ENCODE measurements at places on chromosomes 4 and X.

DNA sequence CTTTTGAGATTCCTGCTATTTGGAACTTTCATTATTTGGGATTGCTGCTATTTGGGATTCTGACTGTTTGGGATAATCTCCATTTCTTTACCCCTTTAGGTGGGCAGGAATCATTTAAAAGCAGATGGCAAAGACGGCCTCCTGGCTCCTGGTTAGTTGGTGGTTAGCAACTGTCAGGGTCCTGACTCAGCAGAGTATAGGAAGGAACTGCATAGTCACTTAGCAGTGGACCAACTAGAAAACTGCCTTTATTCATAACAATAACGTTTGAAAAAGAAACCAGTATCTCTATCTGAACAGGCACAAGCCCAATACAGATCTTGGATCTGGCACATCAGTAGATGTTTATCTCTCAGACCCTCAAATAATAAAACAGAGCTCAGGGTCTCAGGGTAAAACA lies 469.7 kb upstream of the FGF16 start:
- no peak for DNase-seq

- peak; percentile 1 for DNase-seq
Measured at GRCh38 chr4:187606581-187606980, 389.0 kb upstream of the ZFP42 start.

- no peak for DNase-seq
Measured at GRCh38 chrX:68929332-68930150, 100.7 kb downstream of the EFNB1 start.

DNA sequence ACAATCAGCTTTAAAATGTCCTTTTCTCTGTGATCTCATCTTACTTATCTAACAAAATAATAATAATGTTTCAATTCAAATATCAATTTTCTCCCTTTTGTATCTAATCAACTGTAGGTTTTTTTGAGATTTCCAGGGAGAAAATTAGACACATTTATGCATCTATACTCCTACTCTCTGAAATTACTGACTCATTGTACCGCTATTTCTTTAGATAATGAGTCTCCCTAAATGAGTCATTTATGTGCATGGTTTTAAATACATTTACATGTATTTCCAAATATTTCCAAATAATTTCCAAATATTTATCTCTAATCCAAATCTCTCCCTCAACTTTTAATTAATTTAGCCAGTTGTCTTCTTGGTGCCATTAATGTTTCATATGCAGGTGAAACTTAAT lies 621.0 kb downstream of the TECRL start:
- DNase-seq, result no peak

DNA sequence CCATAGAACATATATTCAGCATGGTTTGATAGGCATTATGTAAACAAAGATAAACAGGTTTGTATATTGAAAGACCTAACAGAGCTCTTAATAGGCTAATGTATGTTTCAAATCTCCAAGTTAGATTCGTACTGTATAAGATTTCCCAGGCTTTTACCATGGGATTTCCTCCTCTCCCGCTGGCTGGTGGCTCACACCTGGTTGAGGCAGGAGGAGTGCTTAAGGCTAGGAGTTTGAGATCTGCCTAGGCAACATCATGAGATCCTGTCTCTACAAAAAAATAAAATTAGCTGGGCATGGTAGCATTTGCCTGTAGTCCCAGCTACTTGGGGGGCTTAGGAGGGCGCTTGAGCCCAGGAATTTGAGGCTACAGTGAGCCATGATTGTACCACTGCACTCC lies 5.4 kb downstream of the CPE start:
- no peak for DNase-seq

DNA sequence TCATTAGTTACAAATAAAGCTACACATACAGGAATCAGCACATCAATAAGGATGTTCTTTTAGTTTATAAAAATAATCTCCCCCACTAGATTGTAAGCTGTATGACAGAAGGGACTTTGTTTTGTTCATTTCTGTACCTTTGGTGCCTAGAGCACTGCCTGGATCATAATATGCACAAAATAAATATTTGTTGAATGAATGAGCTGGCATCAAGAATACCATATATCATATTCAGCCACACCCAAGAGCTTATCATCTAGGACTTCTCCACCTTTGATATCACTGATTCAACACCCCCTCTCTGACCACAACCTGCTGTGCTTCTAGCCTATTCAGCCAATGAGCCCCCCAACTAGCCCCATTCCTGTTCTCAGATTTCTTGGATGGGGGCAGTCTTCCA lies 10.6 kb downstream of the SYTL4 start:
- DNase-seq, result no peak

GRCh38 chr4:23070848-23071570 lies 378.3 kb downstream of the GBA3 start:
- DNase-seq, result no peak

- DNase-seq, result no peak
Measured at GRCh38 chrX:144494074-144494473, 610.2 kb downstream of the UBE2NL start.

GRCh38 chrX:149527705-149528104 lies 13.1 kb upstream of the EOLA1 start:
- DNase-seq, result no peak

GRCh38 chr4:5142726-5143125 lies 91.4 kb downstream of the STK32B start:
- DNase-seq, result no peak

- DNase-seq, result no peak
Measured at GRCh38 chr4:142150483-142150882, 514.1 kb downstream of the IL15 start.

DNA sequence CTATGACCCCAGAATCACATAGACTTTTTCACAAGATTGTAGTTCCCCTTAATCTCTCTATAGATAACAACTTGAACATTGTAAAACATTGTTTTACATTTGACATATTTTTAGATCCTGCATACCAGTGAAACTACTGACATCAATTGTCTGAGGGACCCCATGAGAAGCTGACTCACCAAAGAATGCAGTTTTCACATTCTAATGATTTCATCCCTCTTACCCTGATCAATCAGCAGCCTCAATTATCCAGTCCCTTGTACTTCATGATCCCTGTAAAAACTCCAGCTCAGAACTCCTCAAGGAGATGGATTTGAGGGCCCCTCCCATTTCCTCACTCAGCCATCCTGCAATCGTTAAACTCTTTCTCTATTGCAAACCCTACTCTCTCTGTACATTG lies 411.0 kb upstream of the NDST3 start:
- DNase-seq, result no peak

DNA sequence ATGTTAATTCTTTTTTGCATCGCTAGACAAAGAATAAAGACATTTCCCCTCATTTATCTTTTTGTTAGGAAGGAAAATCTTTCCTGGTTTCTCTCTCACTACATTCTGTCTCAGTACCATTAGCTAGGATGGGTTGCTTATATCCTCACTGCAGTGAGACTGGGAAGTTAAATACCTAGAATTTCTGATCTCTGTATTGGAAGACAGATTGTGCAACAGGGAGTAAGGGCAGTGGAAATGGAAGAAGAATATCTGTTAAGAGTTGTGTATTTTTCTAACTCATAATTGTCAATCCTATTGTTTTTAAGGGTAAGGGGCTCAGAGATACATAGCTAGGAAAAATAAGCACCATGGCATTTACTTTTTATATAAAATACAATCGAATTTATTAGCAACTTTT lies 19.6 kb downstream of the PTPN13 start:
- DNase-seq, result no peak

GRCh38 chrX:110125446-110126162 lies 122.7 kb downstream of the TMEM164 start:
- DNase-seq, result no peak

GRCh38 chr4:52783069-52783468 lies 31.8 kb upstream of the ERVMER34-1 start:
- no peak for DNase-seq

- no peak for DNase-seq
Measured at GRCh38 chr4:30822911-30823551, 102.9 kb downstream of the PCDH7 start.

- DNase-seq, result no peak
Measured at GRCh38 chr4:173546776-173547175, 16.7 kb upstream of the HAND2 start.

- no peak for DNase-seq
Measured at GRCh38 chrX:3448563-3448962, 102.1 kb upstream of the MXRA5 start.

DNA sequence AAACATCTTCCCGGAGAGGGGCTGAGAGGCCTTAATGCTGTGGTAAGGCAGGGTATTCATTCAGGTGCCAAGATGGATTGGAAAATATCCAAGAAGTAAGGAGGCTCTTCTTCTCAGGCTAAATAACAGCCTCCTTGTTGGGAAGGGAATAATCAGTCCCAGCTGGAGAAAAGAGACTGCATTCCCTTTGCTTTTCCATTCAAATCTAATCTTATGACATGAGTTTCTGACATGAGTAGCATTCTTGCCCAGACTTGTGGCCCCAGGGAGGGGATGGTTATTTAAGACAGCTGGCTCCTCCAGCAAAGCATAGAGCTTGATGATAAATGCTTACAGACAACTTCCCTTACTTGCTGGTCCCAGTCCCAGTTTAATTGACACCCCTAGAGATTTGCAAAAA lies 98.3 kb downstream of the DCLK2 start:
- DNase-seq, result no peak

DNA sequence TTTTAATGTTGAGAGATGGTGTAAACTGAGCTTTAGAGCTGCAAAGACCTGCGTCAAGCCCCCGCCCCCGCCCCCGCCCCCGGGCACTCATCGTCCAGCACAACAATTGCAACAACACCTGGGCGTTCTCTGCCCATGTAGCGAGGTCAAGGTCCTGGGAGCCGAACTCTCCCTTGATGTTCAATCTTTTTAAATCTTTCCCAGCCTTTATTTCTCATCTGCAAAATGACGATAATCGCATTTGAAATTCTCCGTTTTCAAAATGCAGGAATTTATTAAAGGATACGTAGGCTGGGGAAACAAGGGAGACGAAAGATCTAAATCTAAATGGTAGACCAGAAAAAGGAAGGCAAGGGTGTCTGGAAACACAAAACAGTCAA lies 648 bp upstream of the MSMO1 start:
- no peak for DNase-seq

GRCh38 chr4:47719576-47719975 lies 118.3 kb downstream of the CORIN start:
- DNase-seq, result no peak

GRCh38 chrX:15349046-15349445 lies 13.7 kb upstream of the PIGA start:
- no peak for DNase-seq

DNA sequence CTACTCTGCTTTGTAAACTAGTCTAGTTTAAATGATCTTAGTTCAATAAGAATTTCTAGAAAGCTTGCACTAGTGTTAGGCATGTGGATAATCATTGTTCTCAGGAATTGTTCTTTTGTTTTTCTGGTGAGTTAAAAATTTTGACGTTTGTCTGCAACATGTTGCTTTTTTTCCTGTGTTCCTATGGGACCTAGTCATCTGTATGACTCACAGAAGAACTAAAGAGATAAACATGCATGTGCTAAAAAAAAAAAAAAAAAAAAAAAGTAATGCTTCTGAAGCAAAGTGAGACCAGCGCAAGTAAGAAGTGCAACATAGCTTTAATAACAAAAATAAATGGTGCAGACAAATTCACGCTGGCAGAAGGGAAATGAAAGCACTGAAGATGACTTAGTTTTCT lies 471.2 kb downstream of the IQCM start:
- no peak for DNase-seq

DNA sequence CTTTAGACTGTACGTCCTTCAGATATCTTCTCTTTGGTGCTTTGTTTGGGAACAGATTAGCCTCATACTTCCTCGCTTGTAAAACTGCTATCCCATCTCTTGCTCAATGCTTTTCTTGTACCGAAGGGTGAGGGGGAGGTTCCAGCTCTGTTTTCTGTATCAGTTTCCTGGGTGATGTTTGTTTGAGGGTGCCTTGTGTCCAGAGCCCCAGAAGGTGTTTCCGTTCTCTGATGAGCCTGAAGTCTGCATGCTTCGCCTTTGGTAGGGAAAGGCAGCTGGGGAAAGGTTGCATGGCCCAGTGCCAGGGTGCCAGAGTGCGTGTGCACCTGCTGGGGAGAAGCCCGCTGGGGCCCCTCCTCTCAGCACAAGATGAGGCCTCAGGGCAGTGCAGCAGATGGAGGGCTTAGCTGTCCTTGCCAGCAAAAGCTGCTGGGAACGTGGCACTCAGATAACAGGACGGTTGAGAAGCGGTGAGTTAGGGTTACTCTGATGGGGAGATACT lies 73.7 kb downstream of the TBL1X start:
- no peak for DNase-seq

DNA sequence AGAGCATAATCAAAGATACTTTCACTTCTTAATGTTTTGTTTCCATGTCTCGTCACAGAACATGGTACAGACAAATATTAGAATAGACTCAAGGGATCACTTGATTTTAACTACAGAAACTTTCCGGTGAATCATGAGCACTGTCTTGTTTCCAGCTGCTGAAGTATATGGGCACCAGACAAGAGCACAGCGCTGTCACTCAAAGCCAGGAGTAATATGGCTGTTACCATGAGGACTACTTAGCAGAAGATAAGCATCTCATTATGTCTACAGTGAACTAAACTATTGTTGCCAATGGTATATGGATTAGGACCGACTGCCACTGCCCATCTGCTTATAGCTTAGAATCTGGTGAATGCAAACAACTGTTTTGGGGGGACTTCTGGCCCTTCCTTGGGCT lies 34.3 kb downstream of the MECP2 start:
- DNase-seq, result no peak

DNA sequence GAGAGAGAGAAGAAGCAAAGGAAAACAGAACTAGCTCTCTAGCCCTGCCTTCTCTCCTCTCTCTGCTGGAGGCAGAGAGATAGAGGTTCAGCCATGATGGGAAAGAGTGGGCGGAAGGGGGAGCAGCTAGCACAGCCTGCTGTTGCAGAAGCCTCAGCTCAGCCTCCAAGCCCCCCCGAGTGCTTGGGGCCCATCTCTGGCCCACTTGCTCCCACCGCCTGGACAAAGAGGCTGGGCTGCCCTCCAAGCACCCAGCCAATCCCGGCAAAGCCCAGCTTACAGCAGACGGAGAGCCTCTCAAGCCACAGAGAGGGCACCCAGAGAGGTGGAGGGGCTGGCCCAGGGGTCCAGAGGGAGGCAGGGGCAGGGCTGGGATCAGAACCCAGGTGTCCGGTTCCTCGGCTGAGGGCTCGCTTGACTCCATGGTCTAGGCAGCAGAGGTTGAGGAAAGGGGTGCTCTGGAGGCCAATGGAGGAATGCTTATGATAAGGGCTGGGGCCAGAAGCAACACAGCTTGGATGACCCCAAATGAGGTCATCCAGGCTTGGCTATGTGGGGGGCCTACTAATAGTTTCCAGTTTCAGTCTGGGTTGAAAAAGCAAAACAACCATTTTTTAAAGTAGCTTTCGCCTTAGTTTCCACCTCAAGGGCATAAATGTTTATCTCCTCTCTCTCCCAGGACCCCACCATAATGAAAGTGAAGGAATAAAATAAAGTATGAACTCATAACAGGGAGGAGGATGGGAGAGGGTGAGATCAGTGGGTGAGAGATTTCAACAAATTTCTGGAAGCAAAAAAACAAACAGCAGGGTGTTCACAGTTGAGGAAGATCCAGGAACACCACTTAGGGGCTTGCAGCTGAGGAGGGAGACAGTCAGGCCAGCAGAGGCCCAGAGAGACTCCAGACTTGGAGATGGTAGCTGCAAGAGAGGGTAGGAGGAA lies 24.9 kb upstream of the IQSEC2 start:
- no peak for DNase-seq

- DNase-seq, result peak; percentile 39
Measured at GRCh38 chrX:19805046-19805690, 82.2 kb downstream of the SH3KBP1 start.

GRCh38 chrX:115650449-115650848 lies 89.5 kb downstream of the PLS3 start:
- no peak for DNase-seq

- no peak for DNase-seq
Measured at GRCh38 chr4:14596904-14597303, 405.4 kb upstream of the CPEB2 start.

Measured in T-helper 1 cell (primary cell).